Stimulated activated CD8-positive, alpha-beta memory T cell treated with anti-CD3 and anti-CD28 coated beads, Interleukin-4, amount 100 ng/mL, for 1 hour (primary cell): ENCODE measurements at places on chromosomes 5 and 9.

GRCh38 chr5:100600298-100600994 is 65.3 kb downstream of the FAM174A start:
- DNase-seq = no peak

GRCh38 chr5:53406630-53407316 is 73.7 kb upstream of the FST start:
- DNase-seq = no peak

- no peak for DNase-seq
Observed at GRCh38 chr5:68444833-68445232, 229.3 kb downstream of the PIK3R1 start.

GRCh38 chr9:84874596-84874995 is 205.1 kb downstream of the NTRK2 start:
- DNase-seq = no peak

DNA sequence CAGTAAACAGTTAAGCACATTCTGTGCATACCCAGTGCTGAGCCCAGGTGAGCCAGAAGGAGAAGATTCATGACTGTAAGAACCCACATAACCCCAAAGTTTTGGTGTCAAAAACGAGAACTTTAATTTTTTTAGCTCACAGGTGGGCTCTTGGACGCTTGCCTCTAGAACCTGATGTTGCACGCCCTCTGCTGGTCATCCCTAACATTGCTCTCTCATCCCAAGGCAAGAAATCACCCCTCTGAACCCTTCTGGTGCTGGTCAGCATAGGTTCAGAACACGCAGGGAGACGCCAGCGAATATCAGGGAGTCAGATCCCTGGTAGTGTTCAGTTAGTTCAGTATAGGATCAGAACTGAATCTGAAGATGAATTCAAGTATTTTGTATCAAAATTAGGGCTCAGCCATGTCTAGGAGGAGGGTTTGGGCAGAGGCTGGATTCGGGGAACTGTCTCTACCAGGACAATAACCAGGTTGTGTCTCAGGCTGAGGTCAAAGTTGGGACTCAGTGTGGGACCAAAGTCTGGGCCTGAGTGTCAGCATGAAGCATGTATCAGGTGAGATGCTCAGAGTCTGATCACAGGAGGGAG is 4.1 kb upstream of the DNAJB5 start:
- no peak for DNase-seq

GRCh38 chr9:35882996-35883395 is 12.8 kb upstream of the OR13J1 start:
- DNase-seq = no peak

- DNase-seq = no peak
Observed at GRCh38 chr9:73219985-73220626, 68.4 kb downstream of the ANXA1 start.

- no peak for DNase-seq
Observed at GRCh38 chr5:65820373-65820772, 98.4 kb downstream of the NLN start.

DNA sequence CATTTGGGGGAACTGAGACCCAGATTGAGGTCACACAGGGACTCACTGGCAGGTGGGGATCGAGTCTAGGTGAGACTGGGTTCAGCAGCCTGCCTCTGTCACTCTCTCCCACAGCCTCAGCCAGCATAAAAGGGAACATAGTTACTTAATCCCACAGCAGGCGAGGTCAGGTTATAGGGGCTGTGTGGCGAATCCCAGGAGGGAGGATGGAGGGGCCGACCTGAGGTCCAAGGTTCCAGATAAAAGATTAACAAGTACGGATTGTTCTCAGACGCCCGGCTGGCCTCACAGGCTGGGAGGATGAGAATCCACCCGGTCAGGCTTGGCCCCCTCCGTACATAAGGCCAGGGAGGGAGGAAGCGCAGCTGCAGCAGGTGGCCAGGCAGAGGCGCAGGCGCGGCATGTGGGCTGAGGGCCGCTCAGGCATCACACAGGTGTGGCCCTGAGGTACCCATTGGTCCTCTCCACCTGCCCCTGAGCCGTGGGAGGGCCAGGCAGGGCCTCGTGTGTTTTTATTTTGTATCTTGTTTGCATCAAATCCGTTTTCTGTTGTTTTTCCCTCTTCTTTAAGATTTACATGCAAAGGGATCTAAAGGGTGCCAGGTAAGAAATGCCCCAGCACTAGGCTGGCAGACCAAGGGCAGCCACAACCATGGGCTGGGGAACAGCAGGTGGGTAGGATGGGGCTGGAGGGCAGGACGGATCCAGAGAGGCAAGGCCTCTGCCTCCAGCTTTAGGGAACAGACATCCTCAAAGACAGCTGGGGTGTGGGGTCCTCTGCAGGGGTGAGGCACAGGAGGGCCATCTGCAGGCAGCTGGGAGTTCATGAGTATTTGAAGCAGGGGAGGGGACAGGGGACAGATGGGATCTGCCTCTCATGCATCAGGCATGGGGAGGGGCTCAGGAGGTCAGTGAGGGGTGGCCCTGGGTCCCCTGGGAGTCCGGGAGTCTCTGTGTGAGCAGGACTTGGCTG is 3.6 kb downstream of the SUSD3 start:
- DNase-seq = no peak

- no peak for DNase-seq
Observed at GRCh38 chr5:145991044-145991575, 54.7 kb downstream of the SH3RF2 start.

GRCh38 chr9:106179191-106179590 is 484.9 kb downstream of the TMEM38B start:
- DNase-seq = no peak

DNA sequence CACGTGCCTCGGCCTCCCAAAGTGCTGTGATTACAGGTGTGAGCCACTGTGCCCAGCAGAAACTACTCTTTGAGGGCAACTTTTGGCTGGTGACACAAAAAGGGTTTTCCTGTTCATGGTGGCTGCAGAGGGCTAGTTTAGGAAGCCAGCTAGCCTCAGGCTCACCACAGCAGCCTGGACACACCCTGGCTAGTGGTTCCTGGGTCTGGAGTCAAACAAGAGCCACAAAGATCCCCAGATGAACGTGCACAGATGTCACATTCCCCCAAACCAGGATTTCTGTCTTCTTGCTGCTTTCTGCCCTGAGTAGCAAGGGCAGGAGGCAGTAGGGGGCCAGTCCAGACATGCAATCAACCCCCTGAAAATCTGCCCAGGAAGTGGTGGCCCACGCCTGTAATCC is 6.8 kb downstream of the HBEGF start:
- DNase-seq = no peak

DNA sequence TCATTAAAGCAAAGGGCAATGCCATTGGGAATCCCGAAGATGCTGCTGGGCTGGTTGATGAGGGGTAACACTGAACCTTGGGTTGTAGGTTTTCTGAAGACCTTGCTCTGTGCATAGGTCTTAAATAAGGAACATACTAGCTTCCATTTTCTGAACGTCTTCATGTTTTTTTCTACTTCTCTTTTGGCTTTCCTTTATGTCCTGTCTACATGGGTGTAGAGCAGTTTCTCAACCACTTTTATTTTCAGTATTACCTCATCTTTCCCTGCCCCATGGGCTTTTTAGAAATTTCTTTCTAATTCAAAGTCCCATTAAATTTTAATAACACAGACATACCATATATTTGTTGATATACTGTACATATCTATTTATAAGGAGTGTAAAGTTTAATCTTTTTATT is at the start of gene IFNA14:
IFNA14 (minus strand) TSS at position 95 of the 400 bp plus-strand sequence; CDS start at position 25, 70 bp downstream.
- DNase-seq = no peak

- no peak for DNase-seq
Observed at GRCh38 chr5:124515497-124516245, 230.8 kb downstream of the ZNF608 start.

DNA sequence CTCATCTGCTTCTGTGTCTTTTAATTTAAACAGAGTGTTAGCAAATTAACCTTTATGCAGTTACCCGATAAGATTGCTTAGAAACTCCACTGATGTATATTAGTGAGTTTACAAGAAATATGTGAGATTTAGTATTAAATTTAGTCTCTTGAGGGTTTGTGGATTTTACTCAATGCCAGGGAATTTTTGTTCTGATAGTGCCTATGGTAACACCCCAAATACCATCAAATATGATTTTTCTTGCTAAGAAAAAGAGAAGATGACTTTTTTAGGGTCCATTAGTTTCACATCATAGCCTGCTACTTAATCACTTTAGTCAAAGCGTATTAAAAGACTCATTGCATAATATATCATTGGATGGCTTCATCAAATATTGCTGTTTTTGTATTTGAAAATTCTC is 224.9 kb downstream of the PCSK5 start:
- DNase-seq = no peak

DNA sequence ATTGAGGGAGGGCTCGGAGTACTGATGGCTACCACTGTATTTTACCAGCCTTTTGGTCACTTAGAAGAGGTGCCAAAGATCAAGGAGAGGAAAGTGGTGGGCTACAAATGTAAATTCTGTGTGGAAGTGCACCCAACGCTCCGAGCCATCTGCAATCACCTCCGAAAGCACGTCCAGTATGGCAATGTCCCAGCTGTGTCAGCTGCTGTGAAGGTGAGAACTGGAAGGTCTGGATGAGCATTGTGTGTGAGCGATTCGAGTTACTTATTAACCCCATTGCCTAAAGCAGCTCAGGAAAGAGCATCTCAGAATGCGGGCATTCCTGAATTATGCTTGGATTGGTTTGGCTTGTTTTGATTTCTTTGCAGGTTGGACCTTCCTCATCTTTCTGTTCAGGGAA is 67.5 kb downstream of the ZNF462 start:
- no peak for DNase-seq

DNA sequence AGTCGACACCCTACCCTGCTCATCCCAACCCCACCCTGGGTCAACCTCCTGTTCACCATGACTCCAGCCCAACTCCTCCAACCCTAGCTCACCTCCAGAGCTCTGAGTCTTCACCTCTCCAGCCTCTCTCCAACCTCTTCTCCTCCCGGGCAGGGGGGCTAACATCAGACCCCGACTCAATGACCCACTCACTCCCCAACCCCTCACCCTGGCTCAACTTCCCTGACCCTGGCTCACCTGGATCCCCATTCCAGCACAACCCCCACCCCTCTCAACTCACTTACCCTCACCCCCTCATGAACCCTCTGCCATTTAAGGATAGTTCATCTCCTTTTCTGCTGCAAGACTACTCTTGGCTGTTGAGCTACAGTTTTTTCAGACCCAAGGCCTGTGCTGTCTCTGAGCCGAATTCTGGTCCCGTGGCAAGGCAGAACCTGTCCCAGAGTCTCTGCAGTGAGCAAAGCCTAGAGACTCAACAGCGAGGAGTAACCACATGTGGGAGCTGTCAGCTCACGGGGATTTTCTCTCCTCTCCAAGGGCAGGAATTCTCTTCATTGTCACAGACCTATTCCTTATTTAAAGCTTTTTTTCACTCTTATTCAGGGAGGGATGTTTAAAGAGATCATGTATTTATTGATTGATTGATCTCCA is 29.8 kb downstream of the ANKRD33B start:
- DNase-seq = no peak

DNA sequence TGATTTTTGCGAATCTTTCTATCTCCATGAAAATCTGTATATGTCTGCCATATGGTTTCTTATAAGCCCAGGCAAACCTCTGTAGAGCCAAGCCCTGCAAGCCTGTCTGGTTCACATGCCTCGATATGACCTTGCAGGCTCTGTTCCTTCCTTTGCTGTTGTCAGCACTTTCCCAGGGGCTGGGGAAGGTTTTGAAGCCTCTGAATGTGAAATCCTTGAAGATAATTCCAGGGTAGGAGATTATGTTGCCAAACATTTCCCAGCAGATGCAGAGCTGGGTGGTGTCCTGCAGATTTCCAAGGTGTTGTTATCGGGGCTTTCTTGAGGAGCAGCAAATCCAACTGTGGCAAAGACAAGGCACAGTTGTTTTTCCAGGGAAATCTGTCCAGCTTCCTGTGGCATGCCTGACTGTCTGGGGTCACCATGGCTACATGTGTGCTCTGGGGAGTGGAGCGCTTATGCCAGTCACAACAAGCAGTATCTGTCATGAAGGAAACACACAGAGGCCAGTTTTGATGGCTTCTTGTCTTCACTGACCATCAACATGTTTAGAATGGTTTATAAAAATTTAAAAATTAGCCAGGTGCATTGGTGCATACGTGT is 60.7 kb upstream of the RPS23 start:
- no peak for DNase-seq

DNA sequence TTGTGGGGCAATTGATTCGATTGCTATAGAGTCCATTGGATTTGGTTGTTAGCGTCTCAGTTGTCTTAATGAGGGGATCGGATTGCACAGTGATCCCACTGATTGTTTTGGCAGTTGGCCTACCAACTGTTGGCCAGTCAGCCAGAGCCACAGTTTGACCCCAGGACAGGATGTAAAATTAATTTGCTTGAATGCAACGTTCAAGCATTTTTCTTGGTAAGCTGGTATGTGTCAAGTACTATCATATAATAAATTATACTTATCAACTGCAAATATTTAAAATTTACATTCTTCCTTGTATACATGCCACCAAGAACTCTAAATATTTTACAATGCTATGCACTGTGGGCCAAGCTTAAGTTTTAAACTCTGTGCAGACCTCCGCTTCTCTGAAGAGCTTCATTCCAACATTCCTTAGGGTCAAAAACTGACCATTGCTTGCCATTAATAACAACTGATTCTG is 80.4 kb upstream of the OSMR start:
- DNase-seq = no peak

DNA sequence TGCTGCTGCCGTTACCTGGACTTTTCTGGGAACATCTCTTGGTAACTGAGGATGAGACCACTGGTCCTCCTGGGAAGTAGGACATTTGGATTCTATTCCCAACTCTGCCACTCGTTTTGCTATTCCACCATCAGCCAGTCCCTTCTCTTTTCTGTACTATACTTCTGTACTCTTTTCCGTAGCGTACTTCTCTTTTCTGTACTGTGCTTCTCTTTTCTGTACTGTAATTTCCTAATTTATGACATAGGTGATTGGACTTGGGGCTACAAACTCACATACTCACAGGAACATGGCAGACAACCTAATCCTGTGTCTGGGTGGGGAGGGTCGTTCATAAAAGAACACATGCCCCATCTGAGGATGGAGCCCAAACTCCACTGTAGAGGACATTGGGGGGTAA is 335.3 kb upstream of the PANK3 start:
- DNase-seq = no peak

GRCh38 chr9:126607731-126608130 is 6.0 kb upstream of the LMX1B start:
- DNase-seq = no peak

DNA sequence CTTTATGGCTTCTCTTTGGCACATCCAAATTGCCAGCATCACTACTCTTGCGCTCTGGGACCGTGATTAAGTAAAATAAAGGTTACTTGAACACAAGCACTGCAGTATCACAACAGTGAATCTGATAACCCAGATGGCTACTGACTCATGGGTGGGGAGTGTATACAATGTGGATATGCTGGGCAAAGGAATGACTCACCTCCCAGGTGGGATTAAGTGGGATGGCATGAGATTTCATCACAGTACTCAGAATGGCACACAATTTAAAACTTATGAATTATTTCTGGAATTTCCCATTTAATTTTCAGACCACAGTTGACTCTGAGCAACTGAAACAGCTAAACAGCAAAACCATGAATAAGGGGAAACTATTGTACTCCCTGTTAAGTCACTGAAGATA is 4.3 kb downstream of the GFM2 start:
- DNase-seq = no peak

GRCh38 chr5:107365320-107366109 is 305.2 kb downstream of the EFNA5 start:
- no peak for DNase-seq
